ENCODE measurements at places on chromosomes 11 and 22. TPM values are rescaled to one million over a fixed set of nuclear protein-coding genes. Genes with fewer than 3 reads are reported as not detected.

DNA sequence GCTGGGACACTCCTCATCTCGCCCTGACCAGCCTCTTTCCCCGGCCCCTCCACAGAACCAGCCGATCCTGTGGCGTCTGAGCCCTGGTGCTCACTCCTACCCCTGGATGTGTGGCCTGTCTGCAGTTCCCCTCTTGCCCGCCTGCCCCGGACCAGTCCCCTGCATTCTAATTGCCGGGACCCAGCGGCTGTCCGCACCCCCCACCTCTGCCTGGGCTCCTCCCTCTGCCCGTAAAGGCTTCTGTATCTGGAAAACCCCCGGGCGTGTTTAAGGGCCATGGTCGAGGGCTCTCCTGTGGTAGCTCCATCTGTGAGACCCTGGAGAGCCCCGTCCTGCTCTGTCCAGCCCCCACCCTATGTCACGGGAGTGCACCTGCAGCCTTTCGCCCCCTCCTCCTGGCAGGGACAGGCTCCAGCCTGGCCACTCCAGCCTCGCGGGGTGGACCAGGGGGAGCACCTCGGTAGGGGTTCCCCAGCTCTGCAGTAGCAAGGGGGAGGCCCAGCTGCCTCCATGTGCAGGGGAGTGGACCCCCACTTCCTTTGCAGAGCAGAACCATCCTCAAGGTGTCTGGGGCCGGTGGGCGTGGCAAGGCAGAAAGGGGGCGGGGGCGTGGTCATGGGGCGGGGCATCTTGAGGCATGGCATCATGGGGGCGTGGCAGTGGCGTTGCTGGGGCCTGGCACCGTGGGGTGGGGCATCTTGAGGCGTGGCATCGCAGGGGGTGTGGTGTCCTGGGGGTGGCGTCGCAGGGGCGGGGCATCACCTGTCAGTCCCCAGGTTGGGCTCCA is 430.4 kb downstream of the TBC1D22A start:
- H3K27me3 ChIP-seq = peaks cover 31% of the 10 kb centered on the region
- peaks cover 11% of the 10 kb centered on the region for H3K4me1 ChIP-seq
- no peaks in the 10 kb centered on the region for H3K36me3 ChIP-seq

DNA sequence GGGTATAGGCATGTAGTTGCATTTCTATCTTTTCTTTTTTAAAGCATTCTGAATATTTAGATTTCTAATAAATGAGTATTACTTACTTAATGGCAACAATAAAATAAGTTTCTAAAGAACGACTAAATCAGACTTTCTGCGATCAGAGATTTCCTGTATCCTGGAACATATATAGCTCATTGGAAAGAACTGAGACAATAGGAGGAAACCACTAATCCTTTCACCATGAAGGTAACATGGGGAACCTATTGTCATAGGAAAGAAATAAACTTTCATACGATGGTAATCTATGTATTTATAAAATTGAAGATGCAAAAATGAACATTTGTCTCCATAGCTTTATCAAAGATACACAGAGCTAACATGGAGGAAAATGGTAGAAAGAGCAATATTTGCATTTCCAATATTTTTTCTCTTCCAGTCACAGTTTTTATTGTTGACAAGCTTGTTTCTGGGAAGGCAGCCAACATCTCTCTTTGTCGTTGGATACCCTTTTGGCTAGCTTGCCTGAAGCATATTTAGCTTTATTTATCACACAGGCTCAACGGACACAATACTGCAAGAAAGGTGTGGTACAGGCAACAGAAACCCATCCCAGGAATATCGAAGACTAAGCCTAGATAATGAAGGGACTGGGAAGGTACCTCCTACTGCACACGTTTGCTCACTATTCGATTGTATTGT is 293.3 kb upstream of the MPPED2 start:
- no peak overlapping the region for H3K27ac ChIP-seq
- H3K4me3 ChIP-seq = no peak overlapping the region
- H3K36me3 ChIP-seq = no peaks in the 10 kb centered on the region
- H3K4me1 ChIP-seq = no peaks in the 10 kb centered on the region
- DNase-seq = no peak
- no peaks in the 10 kb centered on the region for H3K27me3 ChIP-seq

SLC22A25 gene
- 0.18 TPM for total RNA-seq

DNA sequence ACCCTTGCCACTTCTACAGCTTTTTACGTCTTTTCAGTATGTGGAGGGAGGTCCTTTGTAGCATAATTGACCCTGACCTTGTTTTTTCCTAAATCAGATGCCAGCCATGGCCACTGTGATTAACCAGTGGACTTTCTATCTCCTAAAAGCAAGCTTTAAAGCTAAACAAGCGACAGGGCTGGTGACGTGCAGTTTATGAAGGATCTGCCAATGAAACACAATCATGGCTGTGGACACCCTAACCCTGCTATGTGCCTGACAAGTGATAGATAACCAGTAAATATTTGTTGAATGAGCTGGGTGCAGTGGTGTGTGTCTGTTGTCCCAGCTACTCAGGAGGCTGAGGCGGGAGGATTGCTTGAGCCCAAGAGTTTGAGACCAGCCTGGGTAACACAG is 64.2 kb downstream of the LIF start:
- no peak overlapping the region for H3K4me3 ChIP-seq
- H3K4me1 ChIP-seq = peaks cover 47% of the 10 kb centered on the region
- H3K27ac ChIP-seq = no peak overlapping the region
- no peaks in the 10 kb centered on the region for H3K27me3 ChIP-seq

CAPN5 gene
- total RNA-seq = 0.22 TPM

DNA sequence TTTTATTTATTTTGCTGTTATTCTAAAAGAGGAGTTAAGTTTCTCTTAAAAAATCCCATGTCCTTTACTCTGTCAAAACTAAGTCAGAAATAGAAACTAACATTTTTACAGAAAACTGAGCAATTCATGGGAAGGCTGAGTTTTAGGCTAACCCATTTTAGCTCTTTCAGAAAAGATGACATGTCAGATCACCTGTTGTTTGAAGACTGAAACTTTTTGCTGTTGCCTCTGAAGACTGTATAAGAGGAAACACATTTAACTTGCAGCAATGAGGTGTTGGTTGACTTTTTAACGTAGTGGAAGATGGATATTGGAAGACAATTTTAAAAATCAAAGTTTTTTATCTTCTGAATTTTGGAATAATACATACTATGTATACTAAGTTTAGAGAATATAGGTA is 115.4 kb downstream of the METTL15 start:
- H3K36me3 ChIP-seq = no peaks in the 10 kb centered on the region
- H3K27ac ChIP-seq = no peak overlapping the region
- H3K4me3 ChIP-seq = no peak overlapping the region
- H3K4me1 ChIP-seq = no peaks in the 10 kb centered on the region

- DNase-seq = no peak
- no peaks in the 10 kb centered on the region for H3K27me3 ChIP-seq
- peaks cover 2% of the 10 kb centered on the region for H3K36me3 ChIP-seq
- no peak overlapping the region for H3K27ac ChIP-seq
Observed at GRCh38 chr22:20035375-20036083, 14.6 kb downstream of the TANGO2 start.

DNA sequence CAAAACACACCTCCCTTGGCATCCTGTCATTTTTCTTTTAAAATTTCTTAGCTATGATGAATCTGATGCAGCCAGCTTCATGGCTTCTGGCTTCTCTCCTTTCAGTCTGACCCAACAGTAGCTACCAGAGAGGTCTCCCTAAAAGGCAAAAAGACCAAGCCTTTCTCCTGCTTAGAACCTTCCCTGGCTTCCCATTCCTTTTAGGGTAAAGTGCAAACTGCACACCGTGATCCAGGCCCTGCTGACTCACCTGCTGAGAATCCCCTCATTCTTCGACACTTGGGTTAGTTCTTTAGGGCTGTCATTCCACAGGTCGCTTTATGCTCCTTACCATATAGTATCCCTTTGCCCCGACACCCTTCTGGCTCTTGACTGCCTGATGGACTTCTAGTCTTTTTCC is 362.4 kb downstream of the MIAT start:
- H3K36me3 ChIP-seq = no peaks in the 10 kb centered on the region
- H3K4me3 ChIP-seq = no peak overlapping the region
- no peak for DNase-seq

DNA sequence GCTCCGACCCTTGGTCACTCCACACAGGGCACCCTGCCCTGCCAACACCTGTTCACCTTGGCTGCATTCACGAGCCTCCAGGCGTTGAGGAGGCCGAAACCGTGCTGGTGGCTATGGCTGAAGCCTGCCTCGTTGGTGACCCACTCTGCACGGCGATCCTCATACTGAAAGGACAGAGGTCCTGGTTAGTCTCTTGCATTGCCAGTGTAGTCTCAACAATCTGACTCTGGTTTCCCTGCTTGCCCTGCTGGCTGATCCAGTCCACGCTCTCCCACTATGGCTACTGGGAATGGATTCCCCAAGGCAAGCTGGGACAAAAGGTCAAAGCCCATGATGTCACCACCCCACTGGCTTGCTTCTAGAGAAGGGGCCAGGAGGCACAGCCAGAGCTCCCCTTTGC is 12.9 kb downstream of the PCSK7 start:
- H3K27me3 ChIP-seq = no peaks in the 10 kb centered on the region
- no peak overlapping the region for H3K27ac ChIP-seq
- no peak overlapping the region for H3K4me3 ChIP-seq
- no peak for DNase-seq
- peaks cover 20% of the 10 kb centered on the region for H3K36me3 ChIP-seq
- H3K4me1 ChIP-seq = peaks cover 10% of the 10 kb centered on the region

- peaks cover 7% of the 10 kb centered on the region for H3K4me1 ChIP-seq
- no peaks in the 10 kb centered on the region for H3K27me3 ChIP-seq
- H3K36me3 ChIP-seq = no peaks in the 10 kb centered on the region
- no peak overlapping the region for H3K27ac ChIP-seq
Observed at GRCh38 chr11:12478743-12479142, 101.4 kb downstream of the PARVA start.

- no peaks in the 10 kb centered on the region for H3K36me3 ChIP-seq
- no peak overlapping the region for H3K27ac ChIP-seq
- H3K4me3 ChIP-seq = no peak overlapping the region
- peaks cover 19% of the 10 kb centered on the region for H3K27me3 ChIP-seq
- peaks cover 9% of the 10 kb centered on the region for H3K4me1 ChIP-seq
Observed at GRCh38 chr22:26648528-26649388, 8.6 kb upstream of the MIAT start.

GRCh38 chr11:10604798-10605197 is 36.3 kb upstream of the LYVE1 start:
- no peaks in the 10 kb centered on the region for H3K36me3 ChIP-seq
- peak overlapping the region; percentile 61 for H3K27ac ChIP-seq
- H3K4me1 ChIP-seq = peaks cover 64% of the 10 kb centered on the region
- no peak overlapping the region for H3K4me3 ChIP-seq

KRTAP5-9 gene
- total RNA-seq = not detected

DNA sequence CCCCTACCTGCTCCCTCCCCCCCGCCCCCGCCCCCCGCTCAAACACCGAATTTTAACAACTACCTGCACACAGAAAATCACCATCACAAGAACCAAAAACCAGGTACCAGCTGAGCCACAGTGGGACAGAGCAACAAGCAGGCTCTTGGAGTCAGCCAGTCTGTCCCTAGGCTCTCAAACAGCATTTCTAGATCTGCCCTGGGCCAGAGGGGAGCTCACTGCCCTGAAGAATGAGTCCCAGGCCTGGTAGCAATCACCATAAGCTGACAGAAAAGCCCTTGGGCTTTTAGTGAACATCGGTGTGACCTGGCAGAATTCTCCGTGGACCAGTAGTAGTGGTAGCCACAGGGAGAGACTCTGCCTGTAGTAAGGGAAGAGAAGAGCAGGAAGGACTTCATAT is 58.3 kb downstream of the C11orf87 start:
- no peaks in the 10 kb centered on the region for H3K4me1 ChIP-seq
- no peaks in the 10 kb centered on the region for H3K27me3 ChIP-seq
- no peak for DNase-seq
- no peak overlapping the region for H3K4me3 ChIP-seq
- no peak overlapping the region for H3K27ac ChIP-seq

- H3K36me3 ChIP-seq = no peaks in the 10 kb centered on the region
- H3K4me3 ChIP-seq = no peak overlapping the region
- H3K27me3 ChIP-seq = peaks cover 9% of the 10 kb centered on the region
- no peaks in the 10 kb centered on the region for H3K4me1 ChIP-seq
- no peak overlapping the region for H3K27ac ChIP-seq
Observed at GRCh38 chr11:11220786-11221185, 132.3 kb downstream of the CSNK2A3 start.

- H3K36me3 ChIP-seq = no peaks in the 10 kb centered on the region
- H3K4me3 ChIP-seq = no peak overlapping the region
- no peaks in the 10 kb centered on the region for H3K4me1 ChIP-seq
- H3K27me3 ChIP-seq = no peaks in the 10 kb centered on the region
- no peak for DNase-seq
Observed at GRCh38 chr11:60511393-60511792, 3.8 kb upstream of the MS4A13 start.

DNA sequence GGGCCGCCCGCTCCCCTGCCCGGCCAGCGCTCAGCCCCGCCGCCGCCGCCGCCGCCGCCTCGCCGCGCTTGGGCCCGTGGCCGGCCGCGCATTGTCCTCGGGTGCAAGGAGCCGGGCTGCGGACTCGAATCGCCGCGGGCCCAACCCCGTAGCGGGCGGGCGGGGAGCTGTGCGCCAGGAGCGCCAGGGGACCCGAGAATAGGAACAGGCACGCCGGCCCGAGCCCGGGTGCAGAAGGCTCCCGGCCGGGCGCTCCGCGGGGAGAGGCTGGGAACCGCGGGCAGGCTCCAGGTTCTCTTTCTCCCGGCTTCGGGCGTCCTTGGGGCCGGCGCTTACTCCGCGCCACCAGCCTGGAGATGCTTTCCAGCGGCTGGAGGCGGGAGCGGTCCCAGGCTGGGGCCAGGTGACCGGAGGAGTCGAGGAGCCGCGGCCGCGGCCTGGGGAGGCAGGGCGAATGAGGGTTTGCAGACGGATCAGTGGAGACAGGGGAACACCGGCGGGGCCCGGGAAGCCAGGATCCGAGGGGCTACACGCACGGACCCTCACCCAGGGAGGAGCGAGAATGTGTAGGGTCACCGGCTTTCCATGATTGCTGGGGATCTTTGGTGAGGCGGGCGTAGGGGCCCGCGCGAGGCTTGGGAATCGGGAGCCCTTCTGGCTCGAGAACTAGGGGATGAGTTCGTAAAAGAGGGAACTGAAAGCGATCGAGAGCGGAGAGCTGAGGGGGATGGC is 726 bp downstream of the PKNOX2 start:
- no peak overlapping the region for H3K27ac ChIP-seq
- peaks cover 81% of the 10 kb centered on the region for H3K27me3 ChIP-seq
- peak overlapping the region; percentile 46 for H3K4me3 ChIP-seq
- DNase-seq = no peak
- peaks cover 18% of the 10 kb centered on the region for H3K4me1 ChIP-seq

LRRC74B gene
- not detected for total RNA-seq

- H3K27me3 ChIP-seq = no peaks in the 10 kb centered on the region
- no peaks in the 10 kb centered on the region for H3K36me3 ChIP-seq
- H3K27ac ChIP-seq = no peak overlapping the region
- DNase-seq = no peak
- H3K4me3 ChIP-seq = no peak overlapping the region
Observed at GRCh38 chr11:60077216-60077817, 11.1 kb upstream of the MS4A2 start.

NLRP10 gene
- not detected for total RNA-seq
